Activated naive CD8-positive, alpha-beta T cell treated with anti-CD3 and anti-CD28 coated beads, Interleukin-2, amount 10 ng/mL, durations not matched to agents 7 days and 5 days (primary cell): ENCODE measurements at places on chromosomes 11 and 22. TPM values are rescaled to one million over a fixed set of nuclear protein-coding genes. Genes with fewer than 3 reads are reported as not detected.

The OR10S1 gene
- total RNA-seq = not detected

The SLC17A6 gene
- total RNA-seq = not detected

The UPK3A gene
- not detected for total RNA-seq

The HDAC10 gene
- total RNA-seq = 99.1 TPM

The IGLL1 gene
- not detected for total RNA-seq

The MMP12 gene
- total RNA-seq = not detected

The CSF2RB gene
- total RNA-seq = 1.3 TPM

The SYT8 gene
- total RNA-seq = not detected

The F2 gene
- total RNA-seq = not detected

The PTPRCAP gene
- total RNA-seq = 371 TPM

The VWCE gene
- 2.4 TPM for total RNA-seq

The NAP1L4 gene
- total RNA-seq = 346 TPM

The LAMTOR1 gene
- 70.5 TPM for total RNA-seq

The SUSD2 gene
- total RNA-seq = 1.2 TPM

The DAGLA gene
- 0.08 TPM for total RNA-seq

The PLET1 gene
- not detected for total RNA-seq

The FAM83F gene
- 0.20 TPM for total RNA-seq
